ENCODE measurements at places on chromosomes 2 and 18. TPM values are rescaled to one million over a fixed set of nuclear protein-coding genes. Genes with fewer than 3 reads are reported as not detected.
A peak's percentile ranks its signal among the peaks of the same experiment; 100 is the strongest.

Gene SYT4
- total RNA-seq: not detected

DNA sequence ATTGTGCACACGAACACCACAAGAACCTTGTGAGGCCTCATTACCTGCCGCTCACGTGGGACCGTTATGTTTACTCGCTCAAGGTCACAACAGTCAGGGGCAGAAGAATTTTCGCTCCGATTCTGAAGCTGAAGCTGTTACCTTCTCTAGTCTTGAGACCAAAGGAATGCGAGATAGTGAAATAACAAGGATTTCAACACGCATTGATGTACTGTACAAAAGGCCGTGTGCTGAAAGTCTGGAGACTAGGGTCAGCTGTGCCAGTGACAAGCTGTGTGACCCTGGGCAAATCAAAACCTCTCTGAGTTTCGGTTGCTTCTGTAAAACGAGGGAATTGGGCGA lies 583 bp downstream of the NEMP2 start:
- no peaks in the 10 kb centered on the region for H3K36me3 ChIP-seq
- no peak for DNase-seq
- peak overlapping the region; percentile 62 for H3K4me3 ChIP-seq
- no peaks in the 10 kb centered on the region for H3K27me3 ChIP-seq
- H3K4me1 ChIP-seq: peaks cover 40% of the 10 kb centered on the region

Gene OTOF
- 0.10 TPM for total RNA-seq

DNA sequence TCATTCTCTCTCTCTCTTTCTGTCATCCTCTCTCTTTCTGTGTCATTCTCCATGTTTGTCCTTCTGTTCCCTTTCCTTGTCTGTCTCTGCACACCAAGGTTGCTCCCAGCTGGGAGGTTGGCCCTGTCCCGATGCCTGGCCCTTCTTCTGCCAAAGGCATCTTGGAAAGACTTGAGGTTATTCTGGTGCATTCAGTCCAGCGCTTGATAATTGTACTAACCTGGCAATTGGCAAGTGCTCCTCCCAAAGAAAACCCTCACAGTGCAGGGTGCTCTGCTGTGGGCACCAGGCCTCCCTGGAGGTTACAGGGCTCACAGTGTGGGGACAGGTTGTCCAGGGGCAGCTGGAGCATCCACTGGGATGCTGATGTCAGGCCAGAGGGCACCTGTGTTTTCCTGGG lies 95.4 kb downstream of the GLI2 start:
- H3K27me3 ChIP-seq: no peaks in the 10 kb centered on the region
- H3K27ac ChIP-seq: no peak overlapping the region
- no peaks in the 10 kb centered on the region for H3K36me3 ChIP-seq
- DNase-seq: no peak
- H3K4me1 ChIP-seq: no peaks in the 10 kb centered on the region

Gene ADCYAP1
- total RNA-seq: not detected

- no peaks in the 10 kb centered on the region for H3K4me1 ChIP-seq
- H3K4me3 ChIP-seq: no peak overlapping the region
- H3K27me3 ChIP-seq: no peaks in the 10 kb centered on the region
- DNase-seq: no peak
Observed at GRCh38 chr2:215594766-215595165, 158.9 kb upstream of the FN1 start.

DNA sequence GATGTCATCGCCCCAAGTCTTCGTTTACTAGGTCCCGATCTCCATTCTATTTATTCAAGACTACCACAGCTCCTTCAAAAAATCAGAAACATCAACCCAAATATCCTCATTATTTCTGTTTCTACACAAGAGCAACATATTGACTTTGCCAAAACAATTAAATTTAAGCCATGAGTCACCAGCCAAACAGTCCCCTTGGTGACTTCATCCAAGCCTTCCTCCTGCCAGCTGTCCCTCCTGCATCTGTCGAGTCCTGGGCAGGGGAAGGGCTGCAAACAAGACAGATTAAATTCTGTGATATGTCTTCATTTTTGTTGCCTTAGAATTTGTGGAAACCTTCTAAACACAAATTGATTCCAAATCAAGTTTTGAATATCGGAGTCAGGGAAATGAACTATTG lies 110.3 kb downstream of the SP3 start:
- H3K27ac ChIP-seq: no peak overlapping the region
- H3K4me1 ChIP-seq: 0 out of 2 replicates have a peak, but pooled peaks cover 5% of the 10 kb centered on the region
- H3K36me3 ChIP-seq: no peaks in the 10 kb centered on the region
- no peak overlapping the region for H3K4me3 ChIP-seq
- H3K27me3 ChIP-seq: no peaks in the 10 kb centered on the region

GRCh38 chr2:153575171-153575853 lies 96.8 kb upstream of the RPRM start:
- no peaks in the 10 kb centered on the region for H3K4me1 ChIP-seq
- H3K4me3 ChIP-seq: no peak overlapping the region
- DNase-seq: no peak
- H3K36me3 ChIP-seq: no peaks in the 10 kb centered on the region
- no peak overlapping the region for H3K27ac ChIP-seq

Gene CABLES1
- total RNA-seq: 7.7 TPM

DNA sequence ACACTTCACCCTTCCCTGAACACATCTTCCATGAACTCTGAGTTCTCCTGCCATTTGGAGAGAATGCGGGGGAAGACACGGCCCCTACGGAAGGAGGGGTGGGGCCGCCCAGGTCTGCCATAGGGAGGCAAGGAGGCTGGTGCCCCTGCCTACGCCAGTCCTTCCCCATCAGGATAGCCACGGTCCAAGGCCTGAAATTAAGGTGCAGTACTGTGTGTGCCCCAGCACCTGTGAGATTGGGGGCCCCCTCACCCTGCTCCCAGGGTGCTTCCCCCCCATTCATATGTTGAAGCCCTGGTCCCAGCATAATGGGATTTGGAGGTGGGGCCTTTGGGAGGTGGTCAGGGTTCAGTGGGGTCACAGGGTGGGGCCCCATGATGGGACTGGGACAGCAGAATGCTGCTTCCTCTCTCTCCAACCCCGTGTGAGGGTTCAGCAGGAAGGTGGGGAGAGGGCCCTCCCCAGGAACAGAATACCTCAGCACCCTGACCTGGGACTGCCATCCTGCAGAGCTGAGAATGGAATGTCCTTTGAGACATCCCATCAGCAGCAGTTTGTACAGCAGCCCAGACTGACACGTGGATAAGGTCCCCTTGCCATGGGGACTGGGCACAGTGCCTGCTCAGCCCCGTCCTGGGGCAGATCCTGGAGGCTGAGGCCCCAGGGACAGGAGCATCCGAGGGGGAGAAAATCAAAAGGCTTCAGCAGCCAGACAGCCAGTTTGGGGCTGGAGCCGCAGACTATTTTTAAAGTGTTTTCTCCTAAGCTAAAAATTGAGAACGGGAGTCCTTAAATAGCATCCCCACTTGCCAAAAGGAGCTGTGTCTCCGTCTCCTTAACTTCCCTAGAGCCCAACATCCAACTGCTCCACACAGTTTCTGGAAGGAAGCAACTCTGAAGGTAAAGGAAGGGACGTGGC lies 105.1 kb downstream of the NDUFA10 start:
- no peaks in the 10 kb centered on the region for H3K4me1 ChIP-seq
- no peak overlapping the region for H3K27ac ChIP-seq
- DNase-seq: no peak
- H3K27me3 ChIP-seq: no peaks in the 10 kb centered on the region
- no peak overlapping the region for H3K4me3 ChIP-seq

Gene NGEF
- 12.6 TPM for total RNA-seq

- H3K27me3 ChIP-seq: no peaks in the 10 kb centered on the region
- H3K36me3 ChIP-seq: no peaks in the 10 kb centered on the region
- no peak overlapping the region for H3K27ac ChIP-seq
- no peak overlapping the region for H3K4me3 ChIP-seq
Observed at GRCh38 chr2:54879598-54880332, 156.3 kb downstream of the EML6 start.

Gene GREB1
- 6.2 TPM for total RNA-seq

- DNase-seq: no peak
- H3K4me1 ChIP-seq: peaks cover 38% of the 10 kb centered on the region
- H3K27ac ChIP-seq: no peak overlapping the region
- H3K36me3 ChIP-seq: no peaks in the 10 kb centered on the region
Observed at GRCh38 chr2:108965540-108966289, 23.3 kb downstream of the EDAR start.

DNA sequence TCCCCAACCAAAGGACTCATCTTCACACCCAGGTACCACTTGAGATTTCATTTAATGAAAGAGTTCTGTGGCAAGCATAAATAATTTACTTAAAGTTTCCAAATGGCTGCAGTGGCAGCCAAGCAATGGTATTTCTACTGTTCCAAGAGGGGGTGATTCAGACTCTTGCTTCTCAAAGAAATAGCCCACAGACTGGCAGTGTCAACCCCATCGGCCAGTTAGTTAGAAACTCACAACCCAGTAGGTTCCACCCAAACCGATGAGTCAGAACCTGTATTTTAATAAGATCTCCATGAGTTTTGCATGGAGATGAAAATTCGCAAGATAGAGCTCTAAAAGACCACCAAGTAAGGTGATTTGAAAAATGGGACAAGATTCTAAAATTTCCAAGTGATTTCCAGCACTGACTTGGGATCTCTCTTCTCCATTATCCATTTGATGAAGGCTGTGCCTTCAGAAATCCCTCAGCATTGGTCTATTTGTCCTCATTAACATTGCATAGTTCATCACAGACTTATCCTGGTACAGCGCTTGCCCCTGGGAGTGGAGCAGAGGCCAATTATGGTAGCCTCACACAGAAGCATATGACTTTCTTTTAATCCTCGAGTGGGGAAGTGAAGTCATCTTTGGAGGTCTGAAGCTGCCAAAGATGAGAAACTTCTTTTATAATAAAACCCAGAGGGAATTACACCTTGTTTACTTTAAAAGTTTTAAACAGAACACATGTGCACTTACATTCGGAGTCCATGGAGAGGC lies 361.4 kb upstream of the ID2 start:
- H3K4me1 ChIP-seq: peaks cover 11% of the 10 kb centered on the region
- no peak for DNase-seq
- peaks cover 3% of the 10 kb centered on the region for H3K27me3 ChIP-seq
- H3K36me3 ChIP-seq: no peaks in the 10 kb centered on the region

Gene CDH19
- total RNA-seq: not detected

DNA sequence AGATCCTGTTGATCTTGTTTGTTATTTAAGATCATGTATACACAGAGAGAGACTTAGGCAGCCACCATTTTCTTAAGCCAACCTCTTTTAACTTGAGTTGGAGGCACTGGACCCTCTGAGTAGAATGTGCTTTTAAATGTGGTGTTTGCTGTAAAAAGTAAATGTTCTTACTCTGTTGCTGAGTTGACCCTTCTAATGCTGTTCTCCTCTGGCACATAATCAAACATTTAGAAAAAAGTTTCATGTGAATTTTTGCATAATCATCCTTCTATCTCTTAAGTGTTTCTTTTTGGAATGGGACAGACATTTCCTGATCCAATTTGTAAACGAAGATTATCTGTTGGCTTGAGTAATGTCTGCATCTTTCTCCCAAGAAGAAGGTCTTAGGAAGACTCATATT lies 255.1 kb upstream of the ETAA1 start:
- H3K27me3 ChIP-seq: no peaks in the 10 kb centered on the region
- H3K4me1 ChIP-seq: no peaks in the 10 kb centered on the region
- DNase-seq: no peak
- no peaks in the 10 kb centered on the region for H3K36me3 ChIP-seq

Gene MCEE
- total RNA-seq: 9.0 TPM

DNA sequence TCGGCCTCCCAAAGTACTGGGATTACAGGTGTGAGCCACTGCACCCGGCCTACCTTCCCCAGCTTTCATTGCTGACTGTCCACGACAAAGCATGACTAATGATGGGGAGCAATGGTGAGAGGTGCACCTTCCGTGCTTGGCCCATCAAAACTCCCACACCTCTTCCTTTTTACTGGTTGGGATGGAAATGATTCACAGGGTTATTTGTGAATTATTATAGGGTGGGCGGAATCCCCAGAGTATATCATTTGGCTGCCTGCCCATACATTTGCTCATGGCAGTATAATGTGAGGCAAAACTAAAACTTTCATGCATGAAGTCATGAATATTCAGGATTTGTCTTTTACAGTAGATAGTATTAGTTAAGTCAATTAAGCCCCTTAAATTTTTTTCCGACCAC lies 334.2 kb upstream of the NETO1 start:
- no peak for DNase-seq
- H3K27ac ChIP-seq: no peak overlapping the region
- no peaks in the 10 kb centered on the region for H3K36me3 ChIP-seq
- H3K4me3 ChIP-seq: no peak overlapping the region

Gene STARD6
- not detected for total RNA-seq

- no peak overlapping the region for H3K27ac ChIP-seq
- no peaks in the 10 kb centered on the region for H3K36me3 ChIP-seq
- H3K4me3 ChIP-seq: no peak overlapping the region
- no peak for DNase-seq
- H3K27me3 ChIP-seq: no peaks in the 10 kb centered on the region
Observed at GRCh38 chr2:197198890-197199289, 111.7 kb downstream of the ANKRD44 start.

- H3K4me3 ChIP-seq: no peak overlapping the region
- H3K4me1 ChIP-seq: peaks cover 44% of the 10 kb centered on the region
- no peak overlapping the region for H3K27ac ChIP-seq
Observed at GRCh38 chr2:28267282-28267681, 125.4 kb upstream of the FOSL2 start.

DNA sequence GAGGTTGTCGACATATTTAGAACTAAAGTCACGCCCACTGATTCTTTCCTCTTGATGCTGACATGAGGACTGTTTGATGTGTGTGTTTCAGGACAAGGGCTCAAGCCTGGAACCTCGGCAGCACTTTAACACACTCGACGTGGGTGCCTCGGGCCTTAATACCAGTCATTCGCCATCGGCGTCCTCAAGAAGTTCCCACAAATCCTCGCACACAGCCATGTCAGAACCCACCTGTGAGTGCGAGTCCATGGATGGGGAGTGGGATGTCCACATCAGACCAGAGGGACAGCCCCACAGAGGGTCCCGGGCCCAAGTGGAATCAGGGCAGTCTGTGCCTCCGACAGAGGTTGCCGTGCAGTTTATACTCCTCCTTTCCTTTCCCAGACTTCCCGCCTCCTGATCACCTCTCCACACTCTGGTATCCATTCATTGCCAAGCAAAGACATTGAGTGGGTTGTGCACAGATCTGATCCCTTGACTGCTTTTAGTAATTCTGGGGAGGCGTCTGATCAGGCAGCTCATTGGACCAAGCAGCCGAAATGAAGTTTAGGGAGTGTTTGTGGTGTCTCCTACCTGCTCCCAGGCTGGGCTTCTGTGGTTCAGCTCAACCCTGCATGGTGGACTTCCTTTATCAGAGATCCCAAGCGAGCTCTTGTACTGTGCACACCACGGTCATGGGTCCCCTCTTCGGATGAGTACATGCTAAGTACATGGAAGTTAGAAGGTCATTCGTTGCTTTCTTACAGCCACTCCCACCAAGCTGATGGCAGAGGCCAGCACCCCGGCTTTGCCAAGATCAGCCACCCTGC lies 27.2 kb upstream of the RPL31 start:
- no peak overlapping the region for H3K27ac ChIP-seq
- no peaks in the 10 kb centered on the region for H3K36me3 ChIP-seq

Gene NDC80
- 46.0 TPM for total RNA-seq

Gene REG1B
- total RNA-seq: 4.2 TPM

GRCh38 chr2:97653473-97653872 lies 7.6 kb downstream of the COX5B start:
- H3K27me3 ChIP-seq: no peaks in the 10 kb centered on the region
- H3K4me1 ChIP-seq: no peaks in the 10 kb centered on the region
- H3K36me3 ChIP-seq: peaks cover 8% of the 10 kb centered on the region
- no peak overlapping the region for H3K27ac ChIP-seq
- no peak for DNase-seq

Data from HCT116 (cell line).